ENCODE measurements at places on chromosomes 13 and 19.

GRCh38 chr13:90389537-90389936 lies 958.0 kb upstream of the MIR17HG start:
- DNase-seq, result no peak

- no peak for DNase-seq
These were observed 488.0 kb upstream of the ATXN8OS start for GRCh38 chr13:69619651-69620050.

GRCh38 chr19:40341601-40342482 lies 6.4 kb downstream of the C19orf47 start:
- DNase-seq, result no peak

- DNase-seq, result no peak
These were observed 12.6 kb upstream of the DCLK1 start for GRCh38 chr13:36143738-36144137.

GRCh38 chr19:5093297-5093928 lies 124.5 kb downstream of the KDM4B start:
- no peak for DNase-seq

DNA sequence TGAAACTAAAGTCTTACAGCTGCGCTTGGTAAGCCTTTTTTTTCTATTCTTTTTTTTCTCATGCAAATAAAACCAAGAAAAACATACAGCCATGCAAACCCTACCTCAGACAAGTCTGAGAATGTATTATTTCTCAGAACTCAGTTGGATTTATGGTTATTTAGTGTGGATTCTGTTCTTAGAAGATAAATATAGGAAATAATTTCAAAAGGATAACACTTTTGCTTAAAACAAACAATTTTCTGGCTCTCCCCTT lies 40.7 kb upstream of the TNFSF11 start:
- DNase-seq, result no peak

Data from AG08395 (cell line).